ENCODE measurements at places on chromosomes 6 and 20.

DNA sequence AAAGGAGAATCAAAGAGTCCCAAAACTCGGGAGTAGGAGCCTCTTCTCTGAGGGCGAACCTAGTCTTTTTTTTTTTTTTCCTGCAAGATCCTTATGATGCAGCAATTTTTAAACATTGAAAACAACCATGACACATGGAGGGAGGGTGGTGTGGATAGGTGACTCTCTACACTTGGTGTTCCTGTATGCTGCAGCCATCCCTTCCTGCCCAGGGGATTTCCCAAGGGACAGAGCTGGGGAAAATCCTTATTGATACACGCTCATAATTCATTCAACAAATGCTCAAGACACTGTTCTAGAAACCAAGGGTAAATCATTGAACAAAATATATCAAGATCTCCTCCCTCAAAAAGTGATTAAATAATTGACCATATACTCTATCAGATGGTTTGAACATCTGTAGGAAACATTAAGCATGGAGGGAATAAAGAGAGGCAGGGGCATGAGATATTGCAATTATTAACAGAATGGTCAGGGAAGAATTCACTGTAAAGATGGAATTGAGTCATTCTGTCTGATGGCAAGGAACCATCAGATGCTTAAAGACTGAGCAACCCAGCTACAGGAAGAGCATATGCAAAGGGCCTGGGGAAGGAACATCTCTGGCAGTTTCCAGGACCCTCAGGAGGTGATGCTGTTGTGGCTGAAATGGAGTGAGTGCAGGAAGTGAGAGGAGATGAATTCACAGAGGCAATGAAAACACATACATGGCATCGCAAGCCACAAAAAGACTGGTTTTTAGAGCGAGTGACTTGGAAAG lies 13.4 kb upstream of the BTN3A3 start:
- no peak for DNase-seq

GRCh38 chr6:129695373-129696027 lies 14.5 kb downstream of the ARHGAP18 start:
- DNase-seq = no peak

- DNase-seq = no peak
Observed at GRCh38 chr6:132004668-132005067, 53.5 kb upstream of the CCN2 start.

DNA sequence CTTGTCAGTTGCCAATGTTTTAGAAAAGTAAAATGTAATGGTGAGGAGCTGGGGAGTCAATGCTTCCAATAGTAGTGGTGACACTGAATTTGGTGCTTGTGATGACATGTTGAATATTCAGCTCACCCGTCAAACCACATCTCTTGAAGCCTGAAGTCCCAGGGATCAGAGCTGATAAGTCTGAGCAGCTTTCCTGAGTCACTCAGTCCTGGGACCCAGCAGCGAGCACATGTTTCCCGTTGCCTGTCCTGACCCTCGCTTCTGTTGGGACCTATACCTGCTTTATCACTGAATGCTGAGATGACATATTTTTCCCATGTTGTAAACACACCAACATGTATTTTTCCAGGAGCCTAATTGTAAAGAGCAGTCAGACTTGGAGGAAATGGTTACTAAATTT lies 693.6 kb downstream of the QKI start:
- DNase-seq = no peak

DNA sequence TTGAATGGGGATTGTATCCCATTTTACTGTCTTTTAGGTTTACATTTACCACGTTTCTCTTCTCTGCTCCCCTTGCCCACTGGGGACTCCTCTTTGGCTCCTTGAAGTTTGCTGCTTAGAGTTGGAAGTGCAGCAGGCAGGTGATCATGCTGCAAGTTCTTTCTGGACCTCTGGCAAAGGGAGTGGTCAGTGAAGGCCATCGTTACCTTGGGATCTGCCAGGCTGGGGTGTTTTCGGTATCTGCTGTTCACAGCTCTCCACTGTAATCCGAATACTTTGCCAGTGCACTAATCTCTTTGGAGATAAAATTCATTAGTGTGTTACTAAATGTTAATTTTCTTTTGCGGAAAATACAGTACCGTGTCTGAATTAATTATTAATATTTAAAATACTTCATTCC lies 9.1 kb upstream of the EFCAB8 start:
- DNase-seq = no peak

DNA sequence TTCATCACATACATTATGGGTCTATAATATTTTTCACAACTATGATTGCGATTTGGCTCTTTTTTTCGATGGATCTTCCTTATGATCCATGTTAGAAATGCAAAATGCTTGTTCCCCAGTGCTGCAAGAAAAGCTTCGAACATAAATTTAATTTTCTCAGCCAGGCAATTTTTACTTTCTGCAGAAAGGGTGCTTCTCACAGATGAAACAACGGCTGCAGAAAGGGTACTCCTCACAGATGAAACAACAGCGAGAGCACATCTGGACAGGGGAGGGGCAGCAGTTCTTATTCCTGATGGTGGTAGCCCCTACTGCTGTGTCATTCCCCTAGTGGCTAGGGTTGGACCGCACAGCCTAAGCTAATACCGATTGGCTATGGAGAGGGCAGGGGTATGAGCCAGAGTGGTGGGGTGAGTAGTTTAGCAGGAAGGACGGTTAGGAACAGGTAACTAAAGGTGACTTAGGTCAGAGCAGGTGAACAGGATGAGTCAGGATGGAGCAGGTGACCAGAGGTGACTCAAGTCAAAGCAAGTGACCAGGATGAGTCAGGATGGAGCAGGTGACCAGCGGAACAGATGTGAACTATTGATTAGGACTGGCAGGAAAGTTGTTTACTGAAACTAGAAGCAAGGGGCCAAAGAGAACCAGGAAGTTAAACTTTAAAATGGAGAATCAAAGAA lies 13.4 kb upstream of the TREML4 start:
- DNase-seq = no peak
